ENCODE measurements at places on chromosomes 16 and 17. TPM values are rescaled to one million over a fixed set of nuclear protein-coding genes. Genes with fewer than 3 reads are reported as not detected.

GRCh38 chr17:82012640-82013295 lies 9.9 kb downstream of the CENPX start:
- no peak for DNase-seq
- no peaks in the 10 kb centered on the region for H3K4me1 ChIP-seq
- no peaks in the 10 kb centered on the region for H3K36me3 ChIP-seq
- H3K27ac ChIP-seq = no peak overlapping the region
- H3K4me3 ChIP-seq = no peak overlapping the region

- DNase-seq = no peak
- H3K4me3 ChIP-seq = no peak overlapping the region
- no peaks in the 10 kb centered on the region for H3K27me3 ChIP-seq
- H3K27ac ChIP-seq = no peak overlapping the region
- H3K4me1 ChIP-seq = no peaks in the 10 kb centered on the region
- no peaks in the 10 kb centered on the region for H3K36me3 ChIP-seq
These were observed 126.7 kb downstream of the IRF8 start for GRCh38 chr16:86025706-86026105.

DNA sequence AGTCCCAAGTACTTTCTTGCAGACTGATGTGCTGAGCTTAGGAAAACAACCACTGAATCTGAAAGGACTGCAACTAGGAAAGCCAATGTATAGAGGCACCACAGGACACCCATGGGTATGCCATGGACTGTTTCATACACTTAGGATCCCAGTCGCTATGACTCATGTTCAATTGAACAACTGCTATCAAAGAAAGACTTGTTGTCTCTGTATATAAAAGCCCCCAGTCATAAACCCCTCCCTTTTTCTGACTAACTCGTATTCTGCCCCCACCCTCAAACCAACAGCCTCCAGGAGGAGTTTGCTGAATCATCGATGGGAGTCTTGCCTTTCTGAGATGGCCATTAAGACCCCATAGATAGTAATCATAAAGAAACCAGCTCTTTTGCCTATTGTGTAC lies 205.4 kb downstream of the ANKFN1 start:
- no peaks in the 10 kb centered on the region for H3K4me1 ChIP-seq
- H3K4me3 ChIP-seq = no peak overlapping the region
- no peak for DNase-seq

GRCh38 chr17:45224671-45225050 lies 3.0 kb downstream of the FMNL1 start:
- no peak overlapping the region for H3K27ac ChIP-seq
- no peak overlapping the region for H3K4me3 ChIP-seq
- H3K4me1 ChIP-seq = peaks cover 30% of the 10 kb centered on the region
- peaks cover 39% of the 10 kb centered on the region for H3K27me3 ChIP-seq

The ZFHX3 gene
- total RNA-seq = 1.0 TPM

GRCh38 chr17:1362964-1363363 lies 37.1 kb downstream of the YWHAE start:
- H3K27me3 ChIP-seq = no peaks in the 10 kb centered on the region
- H3K27ac ChIP-seq = no peak overlapping the region
- no peak overlapping the region for H3K4me3 ChIP-seq
- DNase-seq = no peak
- peaks cover 15% of the 10 kb centered on the region for H3K4me1 ChIP-seq

The IRF8 gene
- total RNA-seq = 1.4 TPM

- H3K27me3 ChIP-seq = peaks cover 32% of the 10 kb centered on the region
- H3K36me3 ChIP-seq = no peaks in the 10 kb centered on the region
- no peak for DNase-seq
- peaks cover 10% of the 10 kb centered on the region for H3K4me1 ChIP-seq
These were observed 8.3 kb upstream of the MAP2K3 start for GRCh38 chr17:21276264-21276588.

DNA sequence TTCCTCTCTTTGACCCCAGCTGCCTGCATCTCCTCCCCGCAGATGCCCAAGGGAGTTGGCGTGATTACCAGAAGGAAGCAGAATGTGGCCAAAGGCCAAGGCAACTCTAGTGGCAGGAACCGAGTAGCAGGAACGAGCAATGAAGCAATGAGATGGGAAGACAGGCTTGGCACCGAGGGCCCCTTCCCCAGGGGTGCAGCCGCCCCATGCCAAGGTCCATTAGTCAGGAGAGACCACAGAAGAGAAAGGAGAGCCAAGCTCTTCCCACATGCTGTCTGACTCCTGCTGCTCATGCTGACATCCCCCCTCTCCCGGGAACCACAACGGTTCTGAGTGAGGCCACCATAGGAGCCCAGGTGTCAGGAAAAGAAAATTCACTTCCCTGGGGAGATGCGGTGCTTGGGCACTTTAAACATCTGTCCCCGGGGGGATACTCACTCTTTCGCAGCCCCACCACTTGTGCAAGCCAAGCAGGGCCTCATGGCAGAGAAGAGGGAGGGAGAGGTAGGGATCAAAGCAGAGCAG lies 67.4 kb downstream of the MYO18A start:
- peaks cover 13% of the 10 kb centered on the region for H3K4me1 ChIP-seq

DNA sequence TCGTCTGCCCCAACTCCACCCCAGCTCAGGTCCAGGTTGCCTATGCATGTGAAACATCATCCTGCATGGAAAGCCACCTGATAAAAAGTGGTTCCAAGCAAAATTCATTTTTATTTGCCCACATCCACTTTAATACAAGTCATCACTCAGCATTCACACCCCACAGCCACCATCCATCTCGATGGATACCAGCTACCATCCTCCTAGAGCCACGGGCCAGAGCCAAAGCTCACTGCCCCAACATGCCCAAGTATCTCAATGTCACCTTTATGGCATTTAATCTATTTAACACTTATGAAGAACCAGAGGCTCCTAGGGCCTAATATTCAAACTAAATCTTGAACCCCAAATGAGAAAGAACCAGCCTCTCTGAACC lies 70.5 kb downstream of the COPRS start:
- H3K27me3 ChIP-seq = no peaks in the 10 kb centered on the region
- no peak overlapping the region for H3K4me3 ChIP-seq
- no peaks in the 10 kb centered on the region for H3K36me3 ChIP-seq
- H3K27ac ChIP-seq = no peak overlapping the region

The COQ9 gene
- total RNA-seq = 24.7 TPM

The MYH13 gene
- not detected for total RNA-seq

DNA sequence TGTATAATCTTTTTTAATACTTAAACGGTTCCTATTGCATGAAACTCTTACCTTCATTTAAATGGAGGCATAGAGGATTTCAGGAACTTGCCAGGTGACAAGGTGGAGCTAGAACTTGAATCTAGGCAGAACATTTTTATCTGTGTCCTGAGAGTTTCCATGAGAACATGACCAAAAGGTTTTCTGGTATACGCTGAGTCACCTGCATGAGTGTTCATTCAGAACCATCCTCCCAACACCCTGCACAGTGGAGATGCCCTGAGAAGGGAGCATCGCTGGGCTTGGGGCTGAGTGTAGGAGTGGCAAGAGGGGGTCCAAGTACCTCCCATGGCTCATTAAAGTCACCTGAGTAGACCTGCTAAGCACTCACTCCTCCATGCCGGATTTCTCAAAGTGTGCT lies 169.7 kb upstream of the CACNG5 start:
- no peaks in the 10 kb centered on the region for H3K36me3 ChIP-seq
- H3K27me3 ChIP-seq = no peaks in the 10 kb centered on the region
- H3K27ac ChIP-seq = no peak overlapping the region
- H3K4me3 ChIP-seq = no peak overlapping the region

The CCL13 gene
- total RNA-seq = not detected

DNA sequence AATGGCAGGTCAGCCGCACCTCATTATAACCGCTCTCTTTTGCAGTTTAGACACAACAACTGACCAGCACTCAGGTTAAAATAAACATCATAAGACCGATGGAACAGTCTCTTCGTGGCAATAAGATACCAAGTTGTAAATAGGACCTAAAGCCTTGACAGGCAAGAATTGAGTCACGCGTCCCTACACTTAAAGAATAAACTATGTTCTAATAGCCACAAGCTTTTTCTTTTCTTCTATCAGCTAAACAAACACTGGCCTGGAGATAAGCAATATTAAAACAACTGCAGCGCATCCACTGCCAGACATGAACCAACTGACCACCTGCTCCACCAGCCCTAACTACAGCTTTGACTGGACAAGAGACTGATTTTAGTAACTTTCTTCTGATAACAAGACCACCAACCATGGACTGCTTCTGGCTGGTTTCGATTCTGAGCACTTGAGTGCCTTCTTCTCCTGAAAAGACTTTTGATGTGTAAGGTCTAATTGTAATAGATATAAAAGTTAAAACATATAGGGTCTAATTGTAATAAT lies 17.5 kb downstream of the SLFN12L start:
- no peak overlapping the region for H3K27ac ChIP-seq
- no peaks in the 10 kb centered on the region for H3K4me1 ChIP-seq
- H3K27me3 ChIP-seq = peaks cover 24% of the 10 kb centered on the region
- no peaks in the 10 kb centered on the region for H3K36me3 ChIP-seq

- H3K27me3 ChIP-seq = no peaks in the 10 kb centered on the region
- H3K4me3 ChIP-seq = no peak overlapping the region
- peak; percentile 90 for DNase-seq
- no peaks in the 10 kb centered on the region for H3K36me3 ChIP-seq
- no peak overlapping the region for H3K27ac ChIP-seq
These were observed 5.5 kb upstream of the SLC25A35 start for GRCh38 chr17:8300627-8301242.

DNA sequence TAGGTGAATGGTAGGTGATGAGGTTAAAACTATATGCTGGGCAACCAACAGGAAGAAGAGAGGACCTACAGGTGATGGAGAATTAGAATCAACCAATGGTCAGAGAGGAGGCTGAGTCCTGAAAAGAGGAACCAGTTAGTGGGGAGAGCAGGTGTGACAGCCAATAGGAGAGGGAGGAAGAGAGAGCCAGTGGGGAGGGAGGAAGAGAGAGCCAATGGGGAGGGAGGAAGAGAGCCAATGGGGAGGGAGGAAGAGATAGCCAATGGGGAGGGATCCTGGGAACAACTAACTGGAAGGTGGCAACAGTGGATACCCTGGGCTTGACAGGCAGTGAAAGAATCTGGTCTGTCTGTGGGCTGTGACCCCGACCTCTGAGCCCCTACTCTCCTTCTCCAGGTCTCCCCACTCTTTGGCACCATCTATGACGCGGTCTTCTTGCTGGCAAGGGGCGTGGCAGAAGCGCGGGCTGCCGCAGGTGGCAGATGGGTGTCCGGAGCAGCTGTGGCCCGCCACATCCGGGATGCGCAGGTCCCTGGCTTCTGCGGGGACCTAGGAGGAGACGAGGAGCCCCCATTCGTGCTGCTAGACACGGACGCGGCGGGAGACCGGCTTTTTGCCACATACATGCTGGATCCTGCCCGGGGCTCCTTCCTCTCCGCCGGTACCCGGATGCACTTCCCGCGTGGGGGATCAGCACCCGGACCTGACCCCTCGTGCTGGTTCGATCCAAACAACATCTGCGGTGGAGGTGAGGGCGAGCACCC lies 3.7 kb downstream of the GUCY2D start:
- no peak overlapping the region for H3K4me3 ChIP-seq
- H3K4me1 ChIP-seq = peaks cover 7% of the 10 kb centered on the region
- no peaks in the 10 kb centered on the region for H3K36me3 ChIP-seq
- peaks cover 51% of the 10 kb centered on the region for H3K27me3 ChIP-seq

- H3K36me3 ChIP-seq = no peaks in the 10 kb centered on the region
- DNase-seq = no peak
- H3K4me3 ChIP-seq = no peak overlapping the region
- no peak overlapping the region for H3K27ac ChIP-seq
- H3K27me3 ChIP-seq = no peaks in the 10 kb centered on the region
These were observed 318.3 kb downstream of the PHKB start for GRCh38 chr16:47779201-47780016.

The ATAD5 gene
- total RNA-seq = 22.7 TPM

DNA sequence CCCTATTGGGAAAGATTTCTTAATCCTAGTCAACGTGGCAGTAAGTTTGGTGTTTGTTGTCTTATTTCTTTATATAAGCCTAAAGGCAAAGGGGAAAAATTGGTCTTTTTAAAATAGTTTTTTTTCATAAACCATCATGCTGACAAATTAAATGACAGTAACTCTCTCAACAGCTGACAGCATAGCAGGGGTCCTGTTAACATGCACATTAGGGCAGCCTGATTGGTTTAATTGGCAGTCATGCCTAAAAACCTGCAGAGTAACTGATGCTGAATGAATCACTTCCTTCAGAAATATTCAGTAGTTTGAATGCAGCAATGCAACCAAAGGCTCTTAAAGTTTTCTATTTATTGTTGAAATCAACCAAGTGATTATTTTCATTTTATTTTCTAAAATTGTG lies 85.4 kb downstream of the ITFG1 start:
- H3K4me3 ChIP-seq = no peak overlapping the region
- H3K27me3 ChIP-seq = no peaks in the 10 kb centered on the region
- no peak overlapping the region for H3K27ac ChIP-seq
- no peaks in the 10 kb centered on the region for H3K36me3 ChIP-seq

GRCh38 chr17:35575759-35576158 lies 2.6 kb downstream of the PEX12 start:
- no peaks in the 10 kb centered on the region for H3K27me3 ChIP-seq
- DNase-seq = no peak
- H3K27ac ChIP-seq = no peak overlapping the region
- peaks cover 3% of the 10 kb centered on the region for H3K4me1 ChIP-seq

- no peak for DNase-seq
- H3K36me3 ChIP-seq = no peaks in the 10 kb centered on the region
- H3K27me3 ChIP-seq = peaks cover 10% of the 10 kb centered on the region
- no peak overlapping the region for H3K27ac ChIP-seq
- no peak overlapping the region for H3K4me3 ChIP-seq
These were observed 4.2 kb upstream of the MAFG start for GRCh38 chr17:81931557-81932332.

- H3K36me3 ChIP-seq = no peaks in the 10 kb centered on the region
- peak overlapping the region; percentile 65 for H3K4me3 ChIP-seq
- peak; percentile 95 for DNase-seq
- peak overlapping the region; percentile 66 for H3K27ac ChIP-seq
- H3K4me1 ChIP-seq = peaks cover 27% of the 10 kb centered on the region
These were observed 12.3 kb downstream of the GLIS2 start for GRCh38 chr16:4328046-4328781.

DNA sequence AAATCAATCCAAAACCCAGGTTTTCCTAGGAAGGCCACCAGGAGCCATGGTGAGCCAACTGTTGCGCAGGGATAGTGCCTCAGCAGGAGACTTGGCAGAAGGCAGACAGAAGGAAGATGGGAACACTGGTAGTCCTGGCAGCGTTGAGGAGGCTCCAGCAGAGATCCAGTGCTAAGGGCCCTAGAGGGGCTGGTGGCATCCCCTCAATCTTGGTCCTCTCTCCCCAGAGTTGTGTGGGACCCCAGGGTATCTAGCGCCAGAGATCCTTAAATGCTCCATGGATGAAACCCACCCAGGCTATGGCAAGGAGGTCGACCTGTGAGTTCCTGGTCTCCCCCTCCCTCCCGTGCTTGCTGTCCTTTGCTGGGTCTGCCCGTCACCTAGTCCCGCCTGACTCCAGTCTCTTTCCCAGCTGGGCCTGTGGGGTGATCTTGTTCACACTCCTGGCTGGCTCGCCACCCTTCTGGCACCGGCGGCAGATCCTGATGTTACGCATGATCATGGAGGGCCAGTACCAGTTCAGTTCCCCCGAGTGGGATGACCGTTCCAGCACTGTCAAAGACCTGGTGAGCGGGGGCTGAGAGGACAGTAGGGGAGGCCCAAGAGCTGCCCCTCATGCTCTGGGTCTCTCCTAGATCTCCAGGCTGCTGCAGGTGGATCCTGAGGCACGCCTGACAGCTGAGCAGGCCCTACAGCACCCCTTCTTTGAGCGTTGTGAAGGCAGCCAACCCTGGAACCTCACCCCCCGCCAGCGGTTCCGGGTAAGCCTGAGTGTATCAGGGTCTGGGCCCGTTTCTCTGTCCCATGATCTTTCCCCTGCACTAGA lies 5.7 kb downstream of the CFAP119 start:
- peaks cover 6% of the 10 kb centered on the region for H3K4me1 ChIP-seq
- no peak overlapping the region for H3K27ac ChIP-seq
- peaks cover 11% of the 10 kb centered on the region for H3K36me3 ChIP-seq
- no peaks in the 10 kb centered on the region for H3K27me3 ChIP-seq
- DNase-seq = no peak
